Stimulated activated CD8-positive, alpha-beta memory T cell treated with anti-CD3 and anti-CD28 coated beads, Interleukin-4, amount 100 ng/mL, for 48 hours (primary cell): ENCODE measurements at places on chromosomes 5 and 9.

DNA sequence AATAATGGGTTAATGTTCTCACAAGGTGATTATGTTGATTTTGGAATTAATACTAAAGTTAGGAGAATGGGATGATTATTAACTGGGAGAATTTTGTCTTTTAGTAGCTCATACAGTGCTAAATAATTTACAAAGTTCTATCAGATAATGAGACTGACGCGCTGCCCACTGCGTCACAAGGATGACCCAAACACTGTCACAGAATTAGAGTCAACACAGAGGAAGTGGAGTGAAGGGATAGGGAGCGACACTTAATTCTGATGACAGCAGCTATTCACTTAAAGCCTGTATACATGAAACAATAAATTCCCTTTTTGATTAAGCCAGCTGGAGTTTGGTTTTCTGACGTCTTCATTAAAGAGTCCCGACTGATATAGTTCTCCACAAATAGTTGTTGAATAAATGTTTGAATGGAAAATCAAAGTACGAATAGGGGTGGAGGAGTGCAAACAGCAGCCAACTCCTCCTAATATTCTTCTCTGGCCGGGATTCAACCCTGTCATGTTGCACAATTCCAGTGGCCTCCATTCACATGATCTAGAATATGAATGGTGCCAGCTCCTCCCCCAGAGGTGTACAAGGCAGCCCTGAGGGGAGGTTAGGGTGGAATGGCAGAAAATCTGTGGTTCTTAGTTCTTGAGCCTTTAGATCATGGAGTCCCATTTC, 140.3 kb downstream of the PCSK1 start:
- no peak for DNase-seq

DNA sequence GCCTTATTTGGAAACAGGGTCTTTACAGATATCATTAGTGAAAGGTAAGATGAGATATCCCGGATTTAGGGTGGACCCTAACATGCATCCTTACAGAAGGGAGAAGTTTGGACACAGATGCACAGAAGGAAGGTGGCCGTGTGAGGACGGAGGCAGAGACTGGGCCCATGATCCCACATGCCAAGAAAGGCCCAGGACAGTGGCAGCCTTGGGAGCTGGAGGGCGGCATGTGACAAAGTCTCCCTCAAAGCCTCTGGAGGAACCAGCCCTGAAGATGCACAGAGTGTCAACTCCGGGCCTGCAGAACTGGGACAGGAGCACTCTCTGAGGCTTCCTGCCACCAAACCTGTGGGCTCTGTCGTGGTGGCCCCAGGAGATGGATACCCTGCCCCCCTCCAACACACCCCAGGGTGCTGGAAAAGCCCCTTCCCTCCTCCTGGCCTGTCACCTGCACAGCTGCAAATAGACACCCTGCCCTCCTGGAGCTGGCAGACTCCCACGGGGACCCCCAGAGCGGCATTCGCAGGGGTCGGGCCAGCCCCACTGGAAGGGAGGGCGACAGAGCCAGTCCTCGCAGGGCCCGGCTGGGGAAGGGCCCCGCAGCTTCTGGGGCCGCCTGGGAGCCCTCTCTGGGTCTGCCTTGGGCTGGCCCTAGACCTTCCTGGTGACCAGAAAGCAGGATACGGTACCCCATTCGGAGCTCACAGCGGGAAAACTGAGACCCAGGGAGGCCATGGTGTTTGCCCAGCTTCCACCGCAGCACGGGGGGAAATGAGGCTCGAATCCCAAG, 7.9 kb downstream of the NACC2 start:
- no peak for DNase-seq

- no peak for DNase-seq
Observed at GRCh38 chr9:35636135-35636876, 14.4 kb downstream of the SIT1 start.

DNA sequence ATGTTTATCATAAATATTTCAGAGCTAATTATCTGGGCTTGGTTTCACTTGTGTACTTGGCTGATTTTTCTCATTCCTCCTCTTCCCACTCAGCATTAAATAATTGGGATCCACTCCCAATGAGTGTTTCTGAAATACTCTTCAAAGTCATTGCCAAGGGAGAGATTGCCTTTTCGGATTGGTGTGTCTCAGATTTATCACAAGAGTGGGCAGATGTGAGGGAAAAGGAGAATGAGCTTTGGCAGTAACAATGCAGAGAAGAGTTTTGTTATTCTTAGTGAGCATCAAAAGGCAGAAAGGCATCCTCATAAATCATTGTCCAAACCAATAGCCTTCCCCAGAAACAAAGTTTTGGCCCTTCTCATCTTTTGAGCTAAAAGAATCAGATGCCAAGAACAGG, 79.2 kb downstream of the SEMA5A start:
- DNase-seq = no peak

DNA sequence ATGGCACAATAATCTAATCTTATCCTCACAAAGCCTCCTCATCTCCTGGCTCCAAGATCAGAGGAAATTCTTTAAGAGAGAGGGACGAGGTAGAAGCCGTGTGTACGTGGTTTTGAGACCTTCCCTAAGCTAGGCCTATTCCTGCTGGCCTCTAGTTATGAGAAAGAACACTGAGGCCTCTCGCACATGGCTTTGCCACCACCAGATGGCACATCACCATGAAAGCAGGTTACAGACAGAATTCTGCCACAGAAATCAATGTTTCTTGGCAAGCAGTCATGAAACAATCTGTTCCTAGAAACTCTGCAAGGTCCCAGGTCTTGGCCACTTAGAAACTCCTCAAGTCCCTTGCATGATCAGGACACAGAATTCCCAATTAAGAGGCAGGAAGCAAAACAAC, 268.2 kb upstream of the TAS2R1 start:
- DNase-seq = no peak

DNA sequence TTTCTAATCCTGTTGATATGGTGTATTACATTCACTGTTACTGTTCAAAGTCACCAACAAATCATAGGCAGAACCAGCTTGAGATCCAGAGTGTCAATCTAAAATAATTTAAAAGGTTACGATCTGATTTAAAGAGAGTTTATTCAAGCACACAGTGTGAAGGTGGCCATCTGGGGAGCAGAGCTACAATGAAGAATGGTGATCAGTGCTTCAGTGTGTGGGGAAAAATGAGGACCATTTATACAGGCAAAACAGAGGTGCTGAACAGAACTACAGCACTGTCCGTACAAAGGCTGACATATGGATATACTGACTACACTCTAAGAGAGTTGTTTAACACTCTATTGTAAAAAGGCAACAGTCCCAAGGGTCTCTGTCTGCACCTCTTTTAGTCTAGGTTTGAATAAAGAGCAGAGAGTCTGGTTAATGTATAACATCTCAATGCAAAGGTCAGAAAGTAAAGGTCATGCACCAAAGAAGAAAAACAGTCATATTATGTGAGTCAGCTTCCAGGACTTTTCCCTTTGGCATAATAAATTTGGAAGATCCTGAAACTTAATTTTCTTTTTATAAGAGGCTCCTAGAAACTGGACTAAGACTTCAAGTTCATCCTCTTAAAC, 29.7 kb upstream of the TDRD7 start:
- DNase-seq = no peak

DNA sequence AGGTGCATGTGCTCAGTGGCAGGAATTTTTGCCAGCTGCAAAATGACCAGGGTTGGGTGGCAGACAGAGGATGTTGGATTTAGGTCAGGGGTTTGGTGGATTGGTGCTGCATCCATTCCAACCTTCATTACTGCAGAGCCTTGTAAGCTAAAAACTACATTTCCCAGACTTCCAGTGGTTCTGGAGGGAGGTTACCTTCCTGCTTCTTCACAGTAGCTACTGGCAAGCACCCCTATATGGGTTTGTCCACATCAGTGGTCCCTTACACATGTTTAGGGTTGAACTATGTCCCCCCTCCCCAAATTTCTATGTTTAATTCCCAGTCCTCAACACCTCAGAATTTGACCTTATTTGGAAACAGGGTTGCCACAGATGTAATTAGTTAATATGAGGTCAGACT, 20.7 kb upstream of the IL17B start:
- no peak for DNase-seq

- no peak for DNase-seq
Observed at GRCh38 chr5:96001262-96001661, 39.6 kb upstream of the ELL2 start.

- DNase-seq = no peak
Observed at GRCh38 chr5:131220566-131220965, 43.3 kb upstream of the CDC42SE2 start.

GRCh38 chr9:127248241-127248640, 16.3 kb upstream of the GARNL3 start:
- DNase-seq = no peak

DNA sequence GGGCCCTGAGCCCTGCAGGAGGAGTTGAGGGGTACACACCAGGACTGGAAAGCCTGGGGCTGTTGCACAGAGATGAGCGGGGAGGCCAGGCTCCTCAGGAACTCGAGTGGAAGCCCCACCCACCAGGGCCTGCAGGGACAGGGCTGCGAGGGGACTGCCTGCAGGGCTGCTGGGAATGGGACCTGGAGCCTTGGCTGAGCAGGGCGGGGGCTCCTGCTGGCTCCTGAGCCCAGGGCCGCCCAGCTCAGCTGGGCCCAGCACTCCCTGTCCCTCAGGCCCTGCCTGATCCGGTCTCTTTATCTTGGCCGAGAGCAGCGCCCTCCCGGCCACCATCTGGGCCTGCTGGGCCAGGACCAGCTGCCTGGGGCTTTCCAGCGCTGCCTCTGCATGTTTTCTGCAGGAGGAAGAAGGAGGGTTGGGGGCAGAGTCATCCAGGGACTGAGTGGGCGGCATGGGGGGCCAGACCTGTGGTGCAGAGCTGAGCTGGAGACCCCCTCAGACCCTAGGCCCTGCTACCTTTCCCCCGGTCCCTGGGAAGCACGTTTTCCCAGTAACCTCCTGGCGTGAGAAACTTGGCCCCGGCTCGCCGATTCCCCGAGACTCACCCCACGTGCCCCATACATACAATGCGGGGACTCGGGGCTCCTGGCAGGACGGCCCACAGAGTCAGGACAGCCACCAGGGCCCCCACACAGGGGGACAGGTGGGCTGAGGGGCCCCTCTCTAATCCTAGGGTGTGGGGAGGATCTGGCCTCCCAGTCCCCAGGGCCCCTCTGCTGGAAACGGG, 9.4 kb downstream of the LCN12 start:
- DNase-seq = no peak

DNA sequence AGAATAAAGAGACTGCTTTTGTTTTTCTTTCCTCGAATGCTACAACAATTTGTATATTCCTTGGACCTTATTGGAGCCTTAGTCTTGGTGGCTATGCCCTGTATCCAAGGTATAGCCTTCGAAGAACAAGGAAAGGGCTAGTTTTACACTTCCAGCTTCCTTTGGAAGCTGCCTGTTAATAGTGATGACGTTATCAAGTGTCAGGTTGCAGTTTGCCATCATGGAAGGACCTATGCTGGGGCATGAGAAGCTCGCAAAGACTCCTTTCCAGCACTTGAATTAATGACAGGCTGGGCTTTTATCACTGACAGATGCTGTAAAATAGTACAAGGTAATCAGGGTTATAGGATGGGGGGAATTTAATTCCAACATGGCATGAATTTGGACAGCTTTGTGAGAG, 157.9 kb downstream of the KDM4C start:
- no peak for DNase-seq

DNA sequence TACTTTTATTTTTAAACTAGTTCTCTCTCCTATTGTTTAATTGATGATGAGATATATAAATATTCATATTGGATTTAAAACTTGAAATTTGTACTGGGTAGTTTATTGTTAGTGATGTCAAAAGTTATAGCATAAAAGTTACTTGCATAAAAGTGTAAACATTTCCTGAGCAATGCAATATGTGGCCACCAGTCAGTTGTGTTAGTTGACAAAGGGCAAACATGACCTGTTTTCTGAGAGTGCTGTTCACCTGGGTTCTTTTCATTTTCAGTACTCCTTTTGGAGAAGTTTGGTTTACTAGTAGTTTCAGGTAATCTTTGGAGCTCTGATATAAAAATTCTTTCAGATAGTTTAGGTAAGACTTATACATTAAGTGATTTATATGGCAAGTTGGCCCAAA, 69.4 kb downstream of the COMMD10 start:
- no peak for DNase-seq

DNA sequence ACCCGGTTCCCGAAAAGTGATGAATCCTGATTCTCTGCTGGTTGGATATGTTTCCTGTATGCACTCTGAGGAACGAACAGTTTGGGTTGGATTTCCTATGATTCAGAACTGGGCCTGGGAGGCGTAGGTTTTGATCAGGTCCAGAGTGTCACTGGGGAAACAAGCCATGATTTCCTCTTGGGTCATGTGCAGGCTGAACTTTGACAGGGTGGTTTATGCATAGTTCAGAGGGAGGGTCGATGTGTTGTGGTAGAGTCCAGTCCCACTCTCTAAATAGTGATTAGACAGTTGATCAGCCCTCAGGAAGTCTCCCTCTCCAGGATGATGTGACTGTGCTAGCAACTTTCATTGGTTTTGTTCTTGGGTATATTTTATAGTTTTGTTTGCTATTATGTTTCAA, 17.4 kb downstream of the ATG10 start:
- DNase-seq = no peak

- DNase-seq = no peak
Observed at GRCh38 chr5:141633871-141634561, 2.6 kb downstream of the HDAC3 start.

GRCh38 chr9:97568461-97569275, 64.5 kb downstream of the TSTD2 start:
- DNase-seq = no peak

GRCh38 chr5:77143998-77144836, 57.1 kb upstream of the ZBED3 start:
- DNase-seq = peak; percentile 70

GRCh38 chr5:171712616-171713015, 73.0 kb upstream of the SMIM23 start:
- DNase-seq = no peak

DNA sequence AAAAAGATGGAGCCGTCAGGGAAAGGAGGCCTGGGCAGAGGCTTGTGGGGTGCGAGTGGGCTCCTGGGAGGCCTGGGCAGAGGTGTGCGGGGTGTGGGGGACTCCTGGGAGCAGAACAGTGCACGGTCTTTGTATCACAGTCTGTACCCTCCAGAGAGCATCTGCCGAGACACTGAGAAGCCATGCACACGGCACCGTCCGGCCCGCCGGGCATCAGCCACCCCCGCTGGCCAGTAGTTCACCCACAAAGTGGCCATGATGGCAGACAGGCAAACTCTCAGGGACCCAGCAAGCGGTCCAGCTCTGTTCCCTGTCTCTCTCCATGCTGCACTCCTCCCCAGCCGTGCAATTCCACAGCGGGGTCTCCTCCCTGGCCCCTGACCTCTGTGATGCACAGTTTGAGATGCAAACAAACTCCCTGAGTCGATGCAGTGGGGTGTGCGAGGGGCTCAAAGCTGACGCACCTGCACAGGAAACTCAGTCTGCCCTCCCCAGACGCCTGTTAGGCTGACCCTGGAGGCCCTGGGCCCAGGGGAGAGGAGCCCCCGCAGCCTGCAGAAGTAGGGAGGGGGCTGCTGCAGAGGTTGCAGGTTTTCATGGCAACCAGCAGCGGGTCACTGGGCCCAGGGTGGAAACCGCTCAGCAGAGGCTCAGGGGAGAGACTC, 9.1 kb upstream of the GPSM1 start:
- DNase-seq = no peak

- no peak for DNase-seq
Observed at GRCh38 chr5:124596595-124597421, 149.6 kb downstream of the ZNF608 start.

GRCh38 chr9:86424251-86424891, 70.2 kb upstream of the TUT7 start:
- DNase-seq = no peak
